ENCODE measurements at places on chromosomes 2 and 18.
A peak's percentile ranks its signal among the peaks of the same experiment; 100 is the strongest.

- no peak for DNase-seq
Measured at GRCh38 chr18:56276466-56276865, 361.9 kb downstream of the TXNL1 start.

DNA sequence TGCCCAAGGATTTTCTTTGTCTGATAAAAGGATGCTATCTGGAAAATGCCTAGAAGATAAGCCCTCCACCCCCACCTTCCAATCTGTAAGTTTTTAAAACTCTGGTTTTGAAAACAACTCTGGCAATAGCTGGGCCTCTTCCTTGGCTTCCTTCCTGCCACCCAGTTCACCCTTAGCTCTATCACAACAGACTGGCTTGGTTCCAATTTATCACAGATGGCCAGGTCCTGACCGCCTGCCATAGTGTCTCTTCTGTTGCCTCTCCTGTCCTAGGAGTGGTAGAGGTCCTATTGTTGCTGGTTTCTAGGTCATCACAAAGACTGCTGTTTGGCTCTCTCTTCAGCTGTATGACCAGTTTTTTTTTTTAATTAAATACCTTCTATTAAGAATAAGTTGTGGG lies 1727.9 kb upstream of the SLC39A10 start:
- DNase-seq = no peak

DNA sequence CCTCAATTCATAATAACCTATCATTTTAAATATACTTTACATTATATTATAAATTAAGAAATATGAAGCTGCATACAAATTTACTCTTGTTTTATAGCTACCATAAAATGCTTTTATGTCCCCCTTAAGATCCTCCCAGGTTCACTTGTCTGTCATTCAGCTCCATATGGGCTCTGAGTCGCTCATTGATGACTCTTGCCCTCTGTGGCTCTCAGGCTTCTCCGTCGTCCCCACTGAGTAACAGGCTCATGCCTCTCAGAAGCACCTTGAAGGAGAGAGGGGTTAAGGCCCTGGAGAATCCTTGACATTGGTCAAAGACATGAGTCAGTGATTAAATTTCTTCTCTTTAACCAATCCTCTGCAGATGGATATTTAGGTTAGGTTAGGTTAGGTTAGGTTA lies 6.2 kb upstream of the MCM6 start:
- DNase-seq = no peak

- DNase-seq = no peak
Measured at GRCh38 chr18:79411614-79412526, 16.1 kb downstream of the NFATC1 start.

DNA sequence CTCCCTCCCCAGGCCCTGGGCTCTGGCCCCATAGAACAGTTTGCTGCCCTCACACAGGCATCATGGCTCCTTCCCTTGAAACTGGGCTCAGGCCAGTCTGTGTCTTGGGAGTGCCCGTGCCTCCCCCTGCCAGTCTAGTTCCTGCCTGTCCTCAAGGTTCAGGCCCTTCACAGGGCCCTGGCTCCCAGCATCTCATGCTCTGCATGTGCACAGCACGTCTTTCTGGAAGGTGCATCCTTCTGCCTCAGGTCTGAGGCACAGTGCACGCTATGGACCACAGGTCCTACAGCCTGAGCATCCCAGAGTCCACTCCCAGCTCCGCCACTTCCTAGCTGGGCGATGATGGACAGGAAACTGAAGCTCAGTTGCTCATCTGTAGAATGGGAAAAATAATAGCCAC lies 35.6 kb upstream of the FOSL2 start:
- no peak for DNase-seq

DNA sequence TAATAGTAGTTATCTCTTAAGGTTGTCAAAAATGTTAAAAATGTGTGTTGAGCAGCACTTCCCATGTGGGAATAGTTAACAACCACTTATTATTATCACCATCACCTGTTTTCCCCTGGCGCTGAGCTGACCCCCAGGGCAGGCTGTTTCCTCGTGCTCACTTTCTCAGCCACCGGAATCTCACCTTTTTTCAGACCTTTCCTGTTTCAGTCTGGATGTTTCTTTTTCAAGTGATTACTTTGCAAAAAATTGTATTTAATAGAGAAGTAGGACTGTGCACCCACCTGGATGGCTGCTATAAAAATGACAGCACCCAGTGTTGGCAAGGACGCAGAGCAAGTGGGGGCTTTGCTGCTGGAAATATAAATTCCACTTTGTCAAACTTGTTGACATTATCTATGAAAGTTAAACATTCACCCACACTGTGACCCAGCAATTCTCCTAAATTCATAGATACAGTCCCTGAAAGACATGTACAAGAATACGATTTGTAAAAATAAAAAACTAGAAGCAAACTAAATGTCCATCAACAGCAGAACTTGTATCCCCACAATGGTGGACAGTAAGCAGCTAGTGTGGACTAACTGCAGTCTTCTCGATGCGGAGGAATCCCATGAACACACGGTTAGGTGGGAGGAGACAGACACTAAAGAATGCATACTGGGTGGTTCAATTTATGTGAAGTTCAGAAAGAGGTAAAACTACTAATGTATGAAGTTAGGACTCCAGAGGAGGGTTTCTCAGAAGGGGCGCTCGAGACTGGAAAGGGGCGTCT lies 66.5 kb downstream of the SOWAHC start:
- DNase-seq = no peak

GRCh38 chr18:2881840-2882195 lies 35.0 kb downstream of the EMILIN2 start:
- no peak for DNase-seq

- peak; percentile 17 for DNase-seq
Measured at GRCh38 chr2:98020516-98020915, 24.8 kb upstream of the TMEM131 start.

DNA sequence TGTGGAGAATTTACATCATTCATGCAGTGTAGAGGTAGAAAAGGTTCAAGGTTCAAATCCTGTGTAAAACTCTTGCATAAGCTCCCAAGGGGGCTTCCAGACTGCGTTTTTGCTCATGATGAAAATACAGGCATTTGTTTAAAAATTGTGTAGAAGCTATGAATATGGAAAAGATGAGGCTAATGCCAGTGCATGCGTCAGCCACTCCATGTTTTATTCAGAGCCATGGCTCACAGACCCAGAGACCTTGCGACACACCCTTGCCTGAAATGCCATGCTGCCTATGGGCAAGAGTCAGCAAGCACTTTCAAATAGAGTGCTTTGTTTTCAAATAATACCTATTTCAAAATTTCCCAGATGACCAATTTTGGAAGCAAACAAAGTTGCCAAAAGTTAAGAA lies 262.3 kb downstream of the TRIB2 start:
- no peak for DNase-seq

DNA sequence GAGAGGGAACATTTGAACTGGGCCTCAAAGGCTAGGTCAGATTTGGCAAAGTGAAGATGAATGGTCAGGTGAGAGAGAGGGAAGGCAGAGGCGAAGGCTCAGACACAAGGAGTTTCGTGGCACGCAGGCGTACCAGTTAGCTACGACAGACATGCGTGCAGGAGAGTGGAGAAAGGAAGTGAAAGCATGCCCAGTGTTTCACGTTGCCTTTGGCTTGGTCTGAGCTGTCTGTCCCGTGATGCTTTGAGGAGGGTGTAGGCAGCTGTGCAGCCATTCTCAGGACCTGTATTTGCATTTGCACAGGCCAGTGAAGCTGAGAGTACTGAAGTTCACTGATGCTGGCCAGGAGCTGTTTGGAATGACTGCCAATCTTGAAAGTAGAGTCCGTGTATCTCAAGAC lies 69.5 kb downstream of the HNRNPLL start:
- DNase-seq = no peak

GRCh38 chr2:30504731-30505130 lies 57.7 kb downstream of the LCLAT1 start:
- no peak for DNase-seq

GRCh38 chr2:26784570-26785234 lies 1.2 kb upstream of the CENPA start:
- DNase-seq = no peak

- DNase-seq = no peak
Measured at GRCh38 chr18:13289481-13290205, 71.1 kb downstream of the LDLRAD4 start.

DNA sequence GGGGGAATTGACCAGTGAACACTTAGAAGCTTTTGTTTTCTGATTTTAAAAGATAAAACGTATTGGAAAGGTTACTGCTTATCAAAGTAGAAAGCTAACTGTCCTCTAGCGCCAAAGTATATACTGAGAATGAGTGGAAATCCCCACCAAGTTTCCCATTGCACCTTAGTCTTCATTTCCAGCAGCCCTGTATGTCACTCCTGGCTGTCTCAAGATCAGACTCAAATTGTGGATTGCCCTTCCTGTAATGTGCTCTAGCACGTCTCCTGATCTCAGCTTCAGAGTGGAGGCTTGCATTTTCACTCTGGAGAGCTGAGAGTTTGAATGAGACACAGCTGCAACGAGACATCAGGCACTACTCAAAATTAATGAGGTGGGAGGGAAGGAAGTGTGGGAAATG lies 26.6 kb downstream of the MFF start:
- DNase-seq = no peak

DNA sequence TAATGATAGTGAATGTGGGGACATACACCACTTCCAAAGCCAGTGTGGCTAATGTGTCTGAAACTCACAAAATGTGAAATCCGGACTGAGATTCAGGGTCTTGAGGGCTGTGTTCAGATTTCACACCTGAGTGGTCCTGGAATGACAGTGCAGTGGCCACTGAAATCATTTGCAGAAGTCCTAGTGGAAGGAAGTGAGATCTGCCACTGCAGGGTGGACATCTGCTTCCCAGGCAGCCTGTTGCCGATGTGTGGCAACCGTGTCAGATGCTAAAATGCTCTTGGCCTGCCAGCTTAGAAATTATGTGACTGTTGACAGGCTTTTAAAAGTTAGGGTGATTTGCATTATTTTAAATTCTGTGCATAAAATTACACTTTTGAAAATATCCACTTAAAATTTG lies 77.8 kb upstream of the TMEM200C start:
- DNase-seq = no peak

GRCh38 chr2:10954416-10954815 lies 42.7 kb downstream of the KCNF1 start:
- no peak for DNase-seq

GRCh38 chr18:39795350-39795749 lies 2159.7 kb upstream of the PIK3C3 start:
- no peak for DNase-seq
